Effector memory CD8-positive, alpha-beta T cell (primary cell): ENCODE measurements at places on chromosomes 16 and 17.

DNA sequence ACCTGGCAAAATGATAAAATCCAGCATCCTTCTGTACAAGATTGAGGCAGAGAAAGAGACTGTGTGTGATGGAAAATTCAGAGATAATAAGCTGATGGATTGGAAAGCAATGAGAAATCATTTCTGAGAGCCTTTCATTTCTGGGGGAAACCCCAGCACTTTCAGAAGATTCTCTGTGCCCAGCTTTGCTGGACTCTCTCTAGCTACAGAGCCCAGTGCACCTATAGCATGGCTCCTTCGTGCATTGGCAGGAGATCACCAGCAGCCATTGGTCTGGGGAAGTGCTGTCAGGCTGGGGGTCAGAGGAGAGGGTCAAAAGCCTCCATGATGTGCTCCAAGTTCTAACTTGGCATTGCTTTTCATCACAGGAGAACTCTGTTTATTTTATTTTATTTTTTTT is 259.9 kb downstream of the SOX9 start:
- DNase-seq: no peak

GRCh38 chr17:66783656-66784381 is 51.1 kb upstream of the CACNG5 start:
- DNase-seq: no peak

DNA sequence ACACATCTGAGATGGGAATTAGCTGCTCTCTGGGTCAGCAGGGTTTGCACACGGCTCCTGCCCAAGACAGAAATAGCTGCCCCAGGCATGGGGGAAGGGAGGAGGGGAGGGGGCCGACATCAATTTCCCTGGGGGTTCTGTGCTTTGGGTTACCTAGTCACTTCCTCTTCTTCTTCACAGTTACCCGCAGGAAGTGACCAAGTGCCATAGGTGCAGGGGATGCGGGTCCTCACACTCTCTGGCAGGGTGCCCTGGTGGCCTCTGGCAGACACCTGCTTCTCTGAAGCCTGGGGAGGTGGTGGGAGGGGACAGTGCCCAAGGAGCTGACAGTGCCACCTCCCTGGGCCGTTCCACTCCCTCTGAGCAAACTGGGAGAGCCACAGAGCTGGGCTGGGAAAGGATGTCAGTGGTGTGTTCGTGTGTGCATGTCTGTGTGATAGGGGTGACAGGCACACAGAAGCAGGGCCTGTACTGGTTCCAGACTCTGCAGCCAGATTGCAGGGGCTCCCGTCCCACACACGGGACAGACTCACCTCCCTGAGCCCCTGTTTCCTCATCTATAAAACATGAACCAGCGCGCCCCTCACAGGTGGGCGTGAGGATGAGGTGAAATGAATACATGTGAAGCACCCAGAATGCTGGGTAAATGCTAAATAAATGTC is 18.2 kb downstream of the SCN4A start:
- DNase-seq: peak; percentile 42

DNA sequence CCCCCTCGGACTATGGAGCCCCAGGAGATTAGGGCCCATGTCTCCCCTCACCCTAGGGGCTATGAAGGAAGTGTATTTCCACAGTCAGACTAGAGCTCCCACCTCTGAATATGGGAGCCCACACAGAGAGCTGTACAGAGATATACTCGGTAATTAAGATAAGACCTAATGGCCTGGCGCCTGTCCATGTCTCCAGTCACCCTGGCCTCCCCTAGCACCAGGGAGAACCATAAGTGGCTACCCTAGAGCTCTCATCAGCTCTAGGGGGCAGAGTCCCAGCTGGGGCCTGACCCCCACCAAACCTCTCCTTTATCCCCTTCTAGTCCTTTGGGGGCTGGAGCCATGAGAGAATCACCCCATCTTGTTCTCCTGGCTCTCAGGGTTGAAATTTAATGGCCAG is 2.4 kb downstream of the TMEM101 start:
- no peak for DNase-seq

GRCh38 chr17:60891149-60891548 is 213.5 kb downstream of the BCAS3 start:
- DNase-seq: no peak

GRCh38 chr16:25771216-25771615 is 79.5 kb downstream of the HS3ST4 start:
- DNase-seq: no peak

GRCh38 chr17:77814091-77814772 is 144.3 kb upstream of the TNRC6C start:
- DNase-seq: no peak

GRCh38 chr17:37191219-37191618 is 184.6 kb upstream of the C17orf78 start:
- DNase-seq: no peak

- no peak for DNase-seq
Observed at GRCh38 chr16:66616592-66616991, 12.1 kb downstream of the CMTM3 start.

DNA sequence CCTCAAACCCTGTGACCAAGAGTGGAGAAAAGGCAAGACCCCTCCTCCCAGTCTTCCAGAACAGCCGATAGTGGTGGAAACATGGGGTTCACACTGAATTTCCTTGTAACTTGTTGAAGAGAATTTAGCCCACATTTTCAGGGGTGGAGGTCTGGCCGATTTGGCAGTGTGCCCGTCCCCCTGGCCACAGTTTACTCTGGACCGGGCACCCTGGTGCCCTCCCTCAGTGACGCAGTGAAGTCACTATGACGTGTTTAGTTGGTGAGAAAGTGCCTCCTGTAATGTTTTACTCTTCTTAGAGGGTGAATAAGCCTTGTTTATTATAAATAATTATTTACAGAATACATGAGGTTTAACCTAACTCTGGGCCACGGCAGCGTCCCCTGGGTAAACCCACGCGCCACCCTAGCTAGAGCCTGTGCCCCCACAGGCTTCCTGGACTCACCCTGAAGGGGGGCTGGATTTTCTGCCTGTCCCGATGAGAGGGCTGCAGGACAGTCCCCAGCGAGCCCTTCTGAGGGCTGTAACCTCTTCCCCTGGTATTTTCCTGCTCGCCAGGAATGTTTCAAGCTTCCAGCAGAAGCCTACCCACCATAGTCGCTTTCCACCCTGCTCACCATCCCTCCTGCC is 316.9 kb downstream of the SEC14L1 start:
- DNase-seq: no peak

- no peak for DNase-seq
Observed at GRCh38 chr17:80873307-80873951, 118.2 kb upstream of the CHMP6 start.

DNA sequence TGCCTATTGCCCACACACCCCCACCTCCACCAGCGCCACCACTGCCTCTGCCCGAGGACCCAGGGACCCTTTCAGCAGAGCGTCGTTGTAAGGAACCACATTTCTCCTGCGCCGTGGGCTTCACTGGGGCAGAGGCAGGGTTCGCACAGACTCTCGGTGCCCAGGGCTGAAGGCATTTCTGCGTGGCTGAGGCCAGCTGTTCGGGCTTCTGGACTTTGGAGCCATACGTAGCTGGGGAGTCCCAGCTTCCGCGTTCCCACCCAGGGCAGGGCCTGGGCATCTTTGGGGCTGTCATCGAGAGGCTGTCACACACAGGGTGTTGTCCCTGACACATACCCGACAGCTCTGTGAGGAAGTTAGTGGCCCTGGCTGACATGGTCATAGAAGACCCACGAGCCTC is 16.0 kb upstream of the SMIM5 start:
- DNase-seq: no peak

DNA sequence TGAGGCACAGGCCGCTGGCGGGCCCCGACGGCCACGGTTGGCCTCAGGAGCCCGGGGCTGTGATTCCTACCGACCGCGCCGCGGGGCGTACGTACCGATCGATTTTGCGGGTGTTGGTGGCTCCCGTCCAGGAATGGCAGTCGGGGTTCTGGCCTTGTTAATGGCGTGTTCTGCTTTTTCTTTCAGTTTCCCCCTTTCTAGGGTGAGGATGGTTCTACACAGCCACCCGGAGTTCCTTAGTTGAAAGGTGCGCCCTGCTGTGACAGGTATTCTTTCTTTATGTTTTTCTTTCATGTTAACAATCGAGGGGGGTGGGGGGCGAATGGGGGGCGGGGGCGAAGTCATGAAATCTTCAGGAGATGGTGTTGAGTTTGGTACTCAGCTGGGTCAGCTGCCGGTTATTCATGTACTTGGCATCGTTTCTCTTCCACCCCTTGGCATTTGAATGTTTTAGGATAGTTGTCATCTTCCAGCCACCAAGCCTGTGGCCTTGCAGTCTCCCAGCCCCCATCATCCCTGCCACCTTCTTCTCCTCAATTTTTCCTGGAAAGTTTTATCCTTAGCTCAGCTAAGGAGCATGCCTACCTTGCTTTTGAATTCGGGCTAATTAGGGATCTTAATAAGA is 802 bp downstream of the CYLD start:
- peak; percentile 62 for DNase-seq

DNA sequence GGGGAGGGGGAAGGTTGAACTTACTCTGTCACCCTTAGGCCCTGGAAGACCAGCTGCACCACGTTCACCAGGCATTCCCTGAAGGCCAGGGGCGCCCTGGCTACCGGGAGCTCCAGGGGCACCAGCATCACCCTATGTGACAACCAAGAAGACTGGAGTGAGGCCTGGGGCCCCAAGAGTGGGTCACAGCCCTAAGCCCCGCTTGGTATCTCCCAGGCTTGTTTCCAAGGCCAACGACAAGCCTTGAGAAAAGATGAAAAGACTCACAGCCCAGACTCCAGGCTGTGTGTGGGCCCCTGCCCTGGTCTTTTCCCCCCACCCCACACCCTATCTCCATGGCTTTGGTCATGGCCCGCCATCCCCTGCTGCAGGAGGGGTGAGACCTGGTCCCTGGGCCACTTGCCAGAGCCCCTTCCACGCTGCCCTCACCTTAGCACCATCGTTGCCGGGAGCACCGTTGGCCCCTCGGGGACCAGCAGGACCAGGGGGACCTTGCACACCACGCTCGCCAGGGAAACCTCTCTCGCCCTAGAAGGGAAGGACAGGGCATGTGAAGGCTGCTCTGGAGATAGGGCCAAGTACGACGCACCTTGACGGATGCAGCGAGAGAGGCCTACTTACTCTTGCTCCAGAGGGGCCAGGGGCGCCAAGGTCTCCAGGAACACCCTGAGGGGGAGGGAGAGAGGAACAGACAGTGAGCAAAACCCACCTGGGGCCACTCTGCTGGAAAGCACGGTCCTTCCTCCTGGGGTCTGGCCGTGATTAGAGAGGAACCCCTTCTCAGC is 9.9 kb downstream of the COL1A1 start:
- DNase-seq: no peak

- peak; percentile 25 for DNase-seq
Observed at GRCh38 chr17:78839235-78839761, 1.3 kb downstream of the USP36 start.

- no peak for DNase-seq
Observed at GRCh38 chr17:11880714-11881113, 116.6 kb downstream of the ZNF18 start.
